ENCODE measurements at places on chromosomes 3 and 15. TPM values are rescaled to one million over a fixed set of nuclear protein-coding genes. Genes with fewer than 3 reads are reported as not detected.

The ROPN1 gene
- total RNA-seq, result not detected

The CLDN11 gene
- 0.51 TPM for total RNA-seq

The CHAC1 gene
- total RNA-seq, result 55.8 TPM

The RTP1 gene
- not detected for total RNA-seq

The SHC4 gene
- total RNA-seq, result not detected

The TEX9 gene
- 1.9 TPM for total RNA-seq

The HESX1 gene
- 1.5 TPM for total RNA-seq

The SLC15A2 gene
- 4.7 TPM for total RNA-seq

The RLBP1 gene
- not detected for total RNA-seq

The CLDN1 gene
- 39.3 TPM for total RNA-seq

The RHOV gene
- 3.2 TPM for total RNA-seq

The MESP2 gene
- 0.70 TPM for total RNA-seq

The NPTN gene
- 124 TPM for total RNA-seq

The PATL2 gene
- total RNA-seq, result 0.32 TPM

All from Caco-2 (cell line).